Stimulated activated CD4-positive, alpha-beta T cell treated with anti-CD3 and anti-CD28 coated beads, TNF-alpha, amount 100 ng/mL, for 1 hour (primary cell): ENCODE measurements at places on chromosomes 5 and 9.

GRCh38 chr5:61318376-61318775 lies 13.7 kb upstream of the ZSWIM6 start:
- DNase-seq: no peak

GRCh38 chr5:133705331-133705730 lies 93.0 kb upstream of the FSTL4 start:
- DNase-seq: no peak

- DNase-seq: no peak
Observed at GRCh38 chr9:128160603-128160987, 530 bp downstream of the BBLN start.

DNA sequence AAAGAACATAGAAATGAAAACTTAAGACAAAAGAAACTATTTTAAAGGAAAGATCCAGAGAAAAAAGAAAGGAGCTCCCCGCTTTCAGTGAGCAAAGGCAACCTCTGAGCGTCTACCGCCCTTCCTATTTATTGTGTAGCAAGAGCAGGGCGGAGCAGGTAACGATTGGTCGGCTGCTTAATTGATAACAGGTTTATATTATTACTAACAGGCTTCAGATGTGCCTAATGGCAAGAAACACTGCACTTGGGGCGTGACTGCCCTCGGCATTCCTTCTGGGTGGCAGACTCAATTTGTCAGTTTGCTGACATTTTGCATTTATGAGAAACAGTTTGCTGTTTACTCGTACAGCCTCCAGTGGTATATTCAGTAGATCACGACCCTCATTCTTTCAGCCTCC lies 482.7 kb upstream of the C9orf72 start:
- no peak for DNase-seq
